ENCODE measurements at places on chromosomes 16 and 17.

GRCh38 chr16:5502467-5502869 is 404.9 kb upstream of the EEF2KMT start:
- peak; percentile 67 for DNase-seq

GRCh38 chr16:79359082-79359481 is 241.5 kb downstream of the MAF start:
- DNase-seq, result no peak

GRCh38 chr17:43418441-43419374 is 19.9 kb downstream of the ARL4D start:
- DNase-seq, result no peak

- DNase-seq, result no peak
Measured at GRCh38 chr17:33529816-33530215, 236.7 kb upstream of the ASIC2 start.

- no peak for DNase-seq
Measured at GRCh38 chr17:59671386-59671785, 35.8 kb downstream of the PTRH2 start.

DNA sequence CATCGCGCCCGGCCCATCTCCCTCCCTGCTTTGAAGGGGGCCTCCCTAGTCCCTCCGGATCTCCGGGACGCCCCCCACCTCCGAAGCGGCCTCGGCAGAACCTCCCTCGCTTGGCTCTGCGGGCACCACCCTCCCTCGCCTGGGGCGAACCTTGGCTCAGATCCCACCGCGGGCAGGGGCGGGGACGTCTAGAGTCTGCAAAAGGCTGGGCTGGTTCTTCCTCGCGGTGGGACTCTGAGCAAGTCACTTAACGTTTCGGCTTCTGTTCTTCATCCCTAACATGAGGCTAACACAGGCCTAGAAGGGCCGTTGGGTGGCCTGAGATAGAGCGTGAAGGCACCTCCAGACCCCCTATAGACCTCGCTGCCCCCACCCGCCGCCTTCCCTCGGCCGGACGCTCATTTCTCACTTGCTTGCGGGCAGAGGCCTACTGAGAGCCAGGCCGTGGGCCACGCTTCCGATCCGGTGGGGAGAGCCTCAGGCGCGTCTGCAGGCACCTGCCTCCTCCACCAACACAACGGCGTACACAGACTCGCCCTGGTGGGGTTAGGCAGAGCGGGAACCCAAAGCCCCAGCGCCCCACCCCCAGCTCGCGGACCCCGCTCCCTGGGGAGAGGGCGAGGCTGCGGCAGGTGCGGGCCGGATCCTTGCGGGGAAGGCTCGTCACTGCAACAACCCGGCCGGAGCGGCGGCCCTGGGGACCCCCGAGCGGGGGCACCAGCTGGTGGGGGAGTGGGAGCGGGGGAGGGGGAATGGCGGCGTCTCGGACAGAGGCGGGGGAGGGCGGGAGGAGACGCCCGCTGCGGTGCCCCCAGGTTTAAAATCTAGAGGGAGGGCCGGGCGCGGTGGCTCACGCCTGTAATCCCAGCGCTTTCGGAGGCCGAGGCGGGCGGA is 5.4 kb downstream of the MYO1C start:
- peak; percentile 31 for DNase-seq

DNA sequence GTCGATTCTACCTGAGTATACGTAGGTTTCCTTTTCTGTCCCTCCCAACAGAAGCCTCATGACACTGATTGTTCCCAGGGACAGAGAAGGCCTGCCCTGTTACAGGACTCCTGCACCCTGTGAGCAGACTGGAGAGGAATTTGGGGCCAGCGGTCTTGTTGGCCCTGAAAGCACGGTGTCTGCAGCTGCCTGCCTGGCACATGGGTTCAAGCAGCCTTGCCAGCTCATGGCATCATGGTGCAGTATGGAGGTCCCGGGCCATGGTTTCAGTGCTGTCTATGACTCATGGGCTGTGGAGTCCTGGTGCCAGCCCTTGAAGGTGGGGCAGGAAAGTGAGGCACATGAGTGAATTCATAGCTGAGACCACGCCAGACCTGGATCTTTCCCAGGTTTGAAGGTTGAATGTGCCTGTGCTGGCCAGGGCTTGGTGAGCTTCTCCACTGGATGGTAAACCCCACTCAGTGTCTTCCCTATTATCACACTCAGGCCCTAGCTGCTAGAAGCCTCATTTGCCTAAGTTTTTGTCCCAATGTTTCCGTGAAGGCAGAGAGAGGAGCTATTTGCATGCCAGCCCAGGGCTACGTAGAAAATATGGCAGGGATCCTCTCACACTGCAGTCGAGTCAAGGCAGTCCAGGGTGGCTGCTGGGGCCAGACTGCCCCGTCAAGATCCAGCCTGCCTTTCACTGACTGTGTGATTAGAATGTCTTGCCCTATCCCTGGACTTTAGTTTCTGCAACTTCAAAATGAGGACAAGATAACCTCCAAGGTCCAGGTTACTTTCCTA is 277.2 kb upstream of the CCL2 start:
- no peak for DNase-seq

GRCh38 chr16:75477680-75478473 is 13.4 kb upstream of the TMEM170A start:
- DNase-seq, result no peak

- no peak for DNase-seq
Measured at GRCh38 chr17:39485555-39485954, 24.3 kb downstream of the CDK12 start.

- DNase-seq, result no peak
Measured at GRCh38 chr17:81593105-81593871, 41.1 kb upstream of the FAAP100 start.

- no peak for DNase-seq
Measured at GRCh38 chr16:21163576-21163975, 5.1 kb downstream of the LDAF1 start.

DNA sequence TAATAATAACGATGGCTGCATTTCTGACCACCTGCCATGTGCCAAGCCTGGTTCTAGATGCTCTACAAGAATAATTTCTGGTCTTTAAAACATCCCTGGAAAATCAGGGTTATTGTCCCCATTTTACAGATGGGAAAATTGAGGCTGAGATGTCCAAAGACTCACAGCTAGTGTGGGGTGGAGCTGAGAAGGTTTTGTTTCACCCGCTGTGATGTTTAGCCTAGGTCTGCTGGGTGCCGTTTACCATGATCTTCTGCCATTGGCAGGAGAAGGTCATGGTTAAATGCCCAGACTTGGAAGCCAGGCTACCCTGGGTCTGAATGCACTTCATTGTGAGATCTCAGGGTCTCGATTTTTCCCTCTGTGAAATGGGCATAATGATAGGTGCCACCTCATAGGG is 159.1 kb upstream of the PLCG2 start:
- no peak for DNase-seq

DNA sequence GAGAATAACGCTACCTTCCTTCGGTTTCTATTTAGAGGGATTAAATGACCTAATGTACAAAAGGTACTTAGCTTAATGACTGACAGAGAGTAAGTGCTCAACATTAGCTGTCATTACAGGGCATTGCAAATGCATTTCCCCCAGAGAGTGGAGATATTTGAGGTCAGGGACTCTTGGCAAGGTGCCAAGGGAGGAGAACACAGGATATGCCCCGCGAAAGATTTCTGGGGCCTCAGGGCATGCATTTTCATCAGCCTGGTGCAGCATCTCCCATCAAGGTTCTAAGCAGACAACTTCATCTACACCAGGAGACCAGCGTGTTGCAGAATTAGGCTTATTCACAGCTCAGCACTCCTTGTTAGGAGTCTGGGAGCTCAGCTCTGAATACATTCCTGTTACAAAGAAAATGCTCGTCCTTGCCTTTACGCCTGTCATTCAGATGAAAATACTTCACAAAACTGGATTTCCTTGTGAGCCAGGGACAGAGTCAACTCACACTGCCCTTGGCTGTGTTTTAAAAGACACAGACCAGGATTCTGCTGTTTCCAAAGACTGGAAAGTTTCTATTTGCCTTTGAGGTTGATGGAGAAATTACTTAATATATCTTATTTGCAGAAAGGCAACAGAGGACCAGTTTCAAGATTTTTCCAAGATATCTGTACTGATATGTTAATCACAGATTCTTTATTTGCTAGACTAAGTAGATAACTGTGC is 108.2 kb downstream of the VAT1L start:
- DNase-seq, result peak; percentile 6

DNA sequence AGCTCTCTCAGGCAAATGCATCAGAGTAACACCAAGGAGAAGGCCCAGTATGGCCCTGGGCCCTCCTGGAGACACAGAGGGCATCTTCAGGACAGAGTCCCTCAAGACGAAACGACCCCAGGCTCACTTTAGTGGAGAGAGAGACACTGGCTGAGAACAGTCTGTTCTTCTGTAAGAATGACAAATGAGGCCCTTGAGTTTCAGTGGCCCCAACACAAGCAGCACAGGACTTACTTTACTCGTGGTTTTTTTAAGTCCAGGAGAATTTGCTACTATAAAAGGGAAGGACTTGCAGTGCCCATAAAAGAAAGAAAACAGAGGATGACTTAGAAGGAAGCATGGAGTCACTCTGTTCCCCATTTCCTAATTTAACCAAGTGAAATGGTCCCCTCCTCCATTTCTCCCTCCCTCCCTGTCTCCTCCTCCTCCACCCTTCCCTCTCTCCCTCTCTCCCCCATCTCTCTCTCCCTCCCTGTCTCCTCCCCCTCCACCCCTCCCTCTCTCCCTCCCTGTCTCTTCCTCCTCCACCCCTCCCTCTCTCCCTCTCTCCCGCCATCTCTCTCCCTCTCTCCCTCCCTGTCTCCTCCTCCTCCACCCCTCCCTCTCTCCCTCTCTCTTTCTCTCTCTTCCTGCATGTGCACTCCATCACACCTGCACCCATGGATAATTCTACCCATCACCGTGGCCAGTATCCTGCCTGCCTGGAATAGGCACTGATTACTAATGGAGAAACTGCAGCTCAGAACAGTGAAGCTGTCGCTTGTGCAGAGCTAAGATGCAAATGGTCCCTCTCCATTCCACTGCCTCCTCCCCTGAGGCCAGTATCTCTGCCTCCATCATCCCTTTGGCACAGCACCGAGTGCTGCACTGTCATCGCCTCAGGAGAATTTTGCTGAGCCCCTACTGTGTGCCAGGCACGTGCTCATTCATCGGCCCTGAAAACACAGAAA is 47.3 kb upstream of the RBFOX3 start:
- DNase-seq, result no peak

DNA sequence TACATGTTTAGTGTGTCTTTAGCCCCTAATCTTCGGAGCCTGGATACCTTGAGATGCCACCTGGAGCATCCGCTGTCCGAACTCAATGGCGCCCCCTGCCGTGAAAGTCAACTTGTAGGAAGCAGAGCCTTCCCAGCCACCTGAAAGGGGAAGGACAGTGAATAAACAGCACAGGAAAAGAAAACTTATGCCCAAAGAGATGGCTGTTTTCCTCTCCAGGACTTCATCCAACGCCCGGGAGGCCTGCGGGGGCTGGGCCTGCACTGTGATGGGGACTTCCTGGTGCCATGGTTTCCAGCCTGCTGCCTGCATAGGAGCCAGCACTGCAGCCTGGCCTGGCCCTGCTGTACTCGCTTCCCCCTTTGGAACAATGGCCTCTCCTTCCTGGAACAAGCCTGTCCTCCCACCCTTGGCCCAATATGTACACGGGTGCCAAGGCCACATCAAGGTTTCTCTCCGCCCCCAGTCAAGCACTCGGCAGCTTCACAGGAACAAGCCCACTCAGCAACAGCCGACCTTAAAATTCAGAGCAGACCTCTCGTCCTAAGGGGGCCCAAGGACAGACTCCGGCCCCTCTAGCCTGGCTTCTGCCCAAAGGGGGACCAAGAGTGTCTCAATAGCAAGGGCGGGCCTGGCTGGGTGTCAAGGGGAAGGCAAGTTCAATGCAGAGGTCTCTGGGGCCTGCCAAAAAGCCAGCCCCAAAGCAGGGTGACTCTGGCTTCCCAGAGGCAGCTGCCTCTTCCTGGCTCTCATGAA is 4.5 kb upstream of the UNC13D start:
- peak; percentile 74 for DNase-seq

DNA sequence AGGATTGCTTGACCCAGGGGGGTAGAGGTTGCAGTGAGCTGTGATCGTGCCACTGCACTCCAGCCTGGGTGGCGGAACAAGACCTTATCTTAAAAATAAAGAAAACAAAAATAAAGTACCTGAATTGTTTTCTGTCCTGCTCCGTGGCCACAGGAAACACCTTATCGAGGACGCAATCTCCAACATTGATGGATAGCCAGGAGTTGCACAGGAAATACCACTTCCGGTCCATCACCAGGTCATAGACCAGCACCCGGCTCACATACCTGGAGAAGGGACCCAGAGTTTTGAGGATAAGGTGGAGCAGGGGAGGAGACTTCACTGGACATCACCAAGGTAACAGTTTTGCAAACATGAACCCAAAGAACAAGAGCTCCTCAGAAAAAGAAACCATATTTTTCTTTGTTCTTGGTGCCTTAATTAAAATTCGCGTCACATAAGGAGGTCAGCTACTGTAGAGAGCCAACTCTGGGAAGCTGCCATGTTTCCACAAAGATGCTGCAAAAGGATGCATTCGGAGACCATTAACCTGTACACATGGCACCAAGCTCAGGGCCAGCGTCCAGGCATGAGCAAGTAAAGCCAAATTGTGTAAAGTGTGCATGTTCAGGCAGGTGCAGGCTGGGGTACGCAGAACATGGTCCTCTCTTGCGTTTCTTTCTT is 55.6 kb upstream of the GCSH start:
- DNase-seq, result no peak

- DNase-seq, result no peak
Measured at GRCh38 chr16:19644877-19645276, 73.2 kb downstream of the KNOP1 start.

- no peak for DNase-seq
Measured at GRCh38 chr16:84775262-84775810, 44.4 kb upstream of the CRISPLD2 start.

DNA sequence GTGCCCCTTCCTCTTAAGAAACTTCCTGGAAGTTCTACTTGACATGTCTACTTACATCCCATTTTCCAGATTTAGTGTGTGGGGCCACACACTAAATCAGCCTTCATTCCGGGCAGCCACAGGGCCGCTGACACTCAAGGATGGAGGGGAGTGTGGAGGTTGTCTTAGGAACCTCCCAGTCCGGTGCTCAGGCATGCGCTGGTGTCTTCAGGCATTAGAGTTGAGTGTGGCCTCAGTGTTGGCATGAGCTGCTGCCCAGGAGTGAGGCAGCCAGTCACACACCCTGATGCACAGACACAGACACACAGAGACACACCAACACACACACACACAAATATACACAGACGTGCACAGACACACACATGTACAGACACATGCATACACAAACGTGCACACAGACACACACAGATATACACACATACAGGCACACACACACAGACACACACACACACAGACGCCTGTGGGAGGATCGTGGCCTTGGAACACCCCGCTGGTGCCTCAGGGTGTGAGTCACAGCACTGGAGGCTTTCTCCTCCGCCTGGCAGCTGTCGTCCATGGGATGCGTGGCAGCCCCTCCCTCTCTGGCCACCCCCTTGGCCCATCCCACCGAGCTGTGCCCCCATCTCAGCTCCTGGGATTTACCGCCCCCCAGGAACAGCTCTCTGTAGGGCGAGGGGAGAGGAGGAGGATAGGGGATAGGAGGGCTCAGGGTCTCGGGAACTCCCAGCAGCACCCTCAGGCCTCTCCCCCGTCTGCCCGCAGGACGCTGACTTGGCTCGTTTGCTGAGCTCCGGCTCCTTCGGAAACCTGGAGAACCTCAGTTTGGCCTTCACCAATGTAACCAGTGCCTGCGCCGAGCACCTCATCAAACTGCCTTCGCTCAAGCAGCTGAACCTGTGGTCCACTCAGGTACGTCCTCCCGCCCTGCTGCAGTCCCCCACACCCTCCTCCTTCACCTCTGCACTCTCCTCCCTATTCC is 75.6 kb upstream of the PLCG2 start:
- no peak for DNase-seq

GRCh38 chr16:78955206-78955605 is 645.3 kb downstream of the MAF start:
- no peak for DNase-seq

Measured in endothelial cell (in vitro differentiated cells).